ENCODE measurements at places on chromosomes 16 and 17. TPM values are rescaled to one million over a fixed set of nuclear protein-coding genes. Genes with fewer than 3 reads are reported as not detected.

DNA sequence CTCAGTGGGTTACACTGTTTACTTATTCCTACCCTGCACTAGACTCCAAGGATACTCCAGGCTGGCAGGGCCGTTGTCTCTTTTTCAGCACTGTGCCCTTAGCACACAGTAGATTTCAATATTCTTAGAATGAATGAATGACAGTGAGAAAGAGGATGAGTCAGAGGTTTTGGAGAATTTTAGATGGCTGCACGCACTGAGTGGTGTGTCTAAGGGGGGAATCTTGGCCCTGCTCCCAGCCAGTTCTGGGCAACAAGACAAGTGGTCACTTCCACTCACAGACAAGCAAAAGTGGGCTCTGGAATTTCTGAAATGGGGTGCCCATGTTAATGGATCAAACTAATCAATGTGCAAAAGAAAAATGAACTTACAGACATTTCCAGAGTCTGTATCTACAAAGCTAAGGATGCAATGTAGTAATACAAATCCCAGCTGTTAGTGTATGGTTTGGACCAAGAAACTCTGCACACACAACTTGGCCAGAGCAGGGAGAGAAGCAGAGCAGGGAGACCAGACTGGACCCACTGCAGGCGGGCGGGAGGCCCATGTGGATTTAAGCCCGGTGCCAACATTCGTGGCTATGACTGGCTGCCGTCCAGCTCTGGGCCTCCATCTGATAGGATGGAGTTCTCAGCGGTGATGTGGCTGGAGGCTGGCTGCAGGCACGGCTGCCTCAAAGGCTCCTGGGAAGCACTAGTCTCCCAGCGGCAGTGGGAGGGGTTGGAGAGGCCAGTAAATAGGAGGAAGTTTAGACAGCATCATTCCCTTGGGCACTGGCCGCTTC lies 95.6 kb upstream of the CDYL2 start:
- H3K4me3 ChIP-seq, result no peak overlapping the region
- no peak for DNase-seq
- no peaks in the 10 kb centered on the region for H3K36me3 ChIP-seq
- H3K4me1 ChIP-seq, result no peaks in the 10 kb centered on the region

DNA sequence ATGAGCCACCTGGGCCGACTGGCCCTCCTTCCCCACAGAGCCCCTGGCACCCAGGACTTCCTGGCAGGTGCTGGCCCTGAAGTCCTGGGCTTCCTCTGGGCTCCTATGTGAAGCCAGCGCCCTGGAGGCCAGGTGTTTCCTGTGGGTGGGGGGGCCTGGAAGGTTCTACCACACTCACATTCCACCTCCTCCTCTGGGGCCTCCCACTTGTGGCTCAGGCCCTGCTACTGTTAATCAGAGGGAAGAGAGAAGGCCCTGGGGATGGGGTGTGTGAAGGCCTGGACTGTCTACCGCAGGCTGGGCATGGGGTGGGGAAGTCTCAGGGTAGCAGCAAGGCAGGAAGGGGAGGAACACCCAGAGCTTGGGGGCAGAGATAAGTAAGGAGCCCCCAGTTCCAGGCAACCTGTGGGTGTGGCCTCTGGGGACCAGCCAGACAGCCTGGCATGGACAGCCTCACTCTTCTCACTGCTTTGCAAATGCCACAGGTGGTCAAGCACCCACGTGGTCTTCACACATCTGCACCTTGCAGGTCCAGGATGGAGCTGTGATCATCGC lies 111.9 kb upstream of the TNRC6C start:
- H3K27ac ChIP-seq, result no peak overlapping the region
- H3K27me3 ChIP-seq, result no peaks in the 10 kb centered on the region
- H3K4me1 ChIP-seq, result peaks cover 40% of the 10 kb centered on the region

DNA sequence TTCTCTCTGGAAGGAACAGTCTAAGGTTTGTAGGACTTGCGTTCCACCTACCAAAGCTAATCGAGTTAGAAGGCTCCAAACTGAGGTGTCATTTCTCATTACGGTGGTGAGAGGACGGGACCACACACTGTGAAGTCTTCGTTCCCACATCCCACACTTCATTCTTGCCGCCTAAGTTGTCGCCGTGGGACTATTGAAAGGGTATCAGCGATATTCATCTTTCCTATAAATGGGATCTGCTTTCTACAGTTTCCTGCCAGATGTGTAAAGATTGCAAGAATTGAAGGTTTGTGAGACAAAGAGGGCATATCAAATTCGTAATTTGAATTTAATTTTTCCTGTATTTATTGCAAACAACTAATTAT lies 608 bp upstream of the TRIM37 start:
- peaks cover 36% of the 10 kb centered on the region for H3K36me3 ChIP-seq
- no peaks in the 10 kb centered on the region for H3K27me3 ChIP-seq
- H3K27ac ChIP-seq, result peak overlapping the region; percentile 88
- H3K4me1 ChIP-seq, result peaks cover 54% of the 10 kb centered on the region
- DNase-seq, result no peak
- peak overlapping the region; percentile 95 for H3K4me3 ChIP-seq

DNA sequence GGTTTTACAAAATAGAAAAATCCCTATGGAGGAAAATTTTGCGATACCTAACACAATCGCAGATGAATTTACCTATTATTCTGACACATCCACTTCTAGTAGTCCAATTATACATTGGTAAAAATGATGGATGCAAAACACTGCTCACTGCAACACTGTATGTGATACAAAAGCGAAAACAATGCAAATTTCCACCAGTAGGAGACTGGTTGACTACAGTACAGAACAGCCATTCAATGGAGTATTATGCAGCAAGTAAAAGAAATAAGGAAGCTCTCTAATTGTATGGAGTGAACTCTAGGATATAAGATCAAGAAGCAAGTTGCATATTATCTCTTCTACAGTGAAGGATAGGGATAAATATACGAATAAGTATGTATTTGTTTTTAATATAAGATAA lies 48.5 kb downstream of the SETD6 start:
- H3K36me3 ChIP-seq, result peaks cover 42% of the 10 kb centered on the region
- no peaks in the 10 kb centered on the region for H3K4me1 ChIP-seq
- no peak overlapping the region for H3K4me3 ChIP-seq
- H3K27ac ChIP-seq, result peak overlapping the region; percentile 49
- no peaks in the 10 kb centered on the region for H3K27me3 ChIP-seq
- DNase-seq, result no peak

DNA sequence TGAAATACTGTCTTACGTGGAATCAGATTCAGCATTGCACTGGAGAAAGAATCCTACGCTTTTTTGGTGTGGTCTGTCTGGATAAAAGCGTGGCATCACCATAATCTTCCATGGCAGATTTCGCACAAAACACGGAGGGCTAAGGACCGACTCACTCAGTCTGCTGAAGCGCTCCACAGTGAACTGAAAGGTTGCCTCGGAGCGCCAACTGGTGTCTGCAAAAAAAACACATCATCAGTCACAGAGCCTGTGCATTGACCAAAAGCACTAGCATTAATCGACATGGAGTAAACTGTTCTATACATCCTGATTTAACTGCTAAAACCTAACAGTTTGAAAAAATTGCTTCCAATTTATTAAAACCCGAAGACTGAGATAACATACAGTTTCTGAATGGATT lies 40.5 kb downstream of the USP7 start:
- no peaks in the 10 kb centered on the region for H3K27me3 ChIP-seq
- DNase-seq, result no peak
- peaks cover 63% of the 10 kb centered on the region for H3K4me1 ChIP-seq
- H3K36me3 ChIP-seq, result peaks cover 66% of the 10 kb centered on the region

The RUNDC3A gene
- total RNA-seq, result not detected

GRCh38 chr17:83013779-83014117 lies 65.7 kb upstream of the METRNL start:
- H3K36me3 ChIP-seq, result peaks cover 8% of the 10 kb centered on the region
- H3K27me3 ChIP-seq, result no peaks in the 10 kb centered on the region
- no peak for DNase-seq
- no peak overlapping the region for H3K27ac ChIP-seq

The EVPL gene
- not detected for total RNA-seq

- peaks cover 18% of the 10 kb centered on the region for H3K4me1 ChIP-seq
- H3K27ac ChIP-seq, result peak overlapping the region; percentile 17
- H3K36me3 ChIP-seq, result peaks cover 10% of the 10 kb centered on the region
- DNase-seq, result no peak
- no peak overlapping the region for H3K4me3 ChIP-seq
These were observed 34.6 kb downstream of the RGS9 start for GRCh38 chr17:65171752-65172151.

The ALOX15B gene
- not detected for total RNA-seq
